ENCODE measurements at places on chromosomes 11 and 22.

DNA sequence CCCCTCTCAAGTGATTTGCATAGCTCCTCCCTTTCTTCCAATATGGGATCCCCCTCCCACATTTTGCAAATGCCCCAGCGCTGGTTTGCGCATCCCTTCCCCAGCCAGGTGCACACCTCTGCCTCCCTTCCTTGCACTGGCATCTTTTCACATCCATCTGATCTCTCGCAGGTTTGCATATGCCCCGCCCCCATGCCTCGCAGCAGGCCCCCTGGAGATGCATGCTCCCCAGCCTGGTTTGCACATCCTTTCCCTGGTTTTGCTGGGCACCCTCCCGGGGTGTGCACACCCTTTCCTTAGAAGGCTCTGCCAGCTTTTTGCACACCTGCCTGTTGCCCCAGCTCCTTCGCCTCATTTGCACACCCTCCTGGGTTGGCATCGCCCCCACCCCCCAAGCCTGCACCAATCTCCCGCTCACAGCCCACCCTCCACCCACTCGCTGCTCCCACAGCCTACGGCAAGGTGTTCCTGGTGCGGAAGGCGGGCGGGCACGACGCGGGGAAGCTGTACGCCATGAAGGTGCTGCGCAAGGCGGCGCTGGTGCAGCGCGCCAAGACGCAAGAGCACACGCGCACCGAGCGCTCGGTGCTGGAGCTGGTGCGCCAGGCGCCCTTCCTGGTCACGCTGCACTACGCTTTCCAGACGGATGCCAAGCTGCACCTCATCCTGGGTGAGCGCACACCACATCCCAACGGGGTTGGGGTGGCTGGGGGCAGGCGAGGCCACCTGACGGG, 917 bp downstream of the RPS6KA4 start:
- DNase-seq = no peak

DNA sequence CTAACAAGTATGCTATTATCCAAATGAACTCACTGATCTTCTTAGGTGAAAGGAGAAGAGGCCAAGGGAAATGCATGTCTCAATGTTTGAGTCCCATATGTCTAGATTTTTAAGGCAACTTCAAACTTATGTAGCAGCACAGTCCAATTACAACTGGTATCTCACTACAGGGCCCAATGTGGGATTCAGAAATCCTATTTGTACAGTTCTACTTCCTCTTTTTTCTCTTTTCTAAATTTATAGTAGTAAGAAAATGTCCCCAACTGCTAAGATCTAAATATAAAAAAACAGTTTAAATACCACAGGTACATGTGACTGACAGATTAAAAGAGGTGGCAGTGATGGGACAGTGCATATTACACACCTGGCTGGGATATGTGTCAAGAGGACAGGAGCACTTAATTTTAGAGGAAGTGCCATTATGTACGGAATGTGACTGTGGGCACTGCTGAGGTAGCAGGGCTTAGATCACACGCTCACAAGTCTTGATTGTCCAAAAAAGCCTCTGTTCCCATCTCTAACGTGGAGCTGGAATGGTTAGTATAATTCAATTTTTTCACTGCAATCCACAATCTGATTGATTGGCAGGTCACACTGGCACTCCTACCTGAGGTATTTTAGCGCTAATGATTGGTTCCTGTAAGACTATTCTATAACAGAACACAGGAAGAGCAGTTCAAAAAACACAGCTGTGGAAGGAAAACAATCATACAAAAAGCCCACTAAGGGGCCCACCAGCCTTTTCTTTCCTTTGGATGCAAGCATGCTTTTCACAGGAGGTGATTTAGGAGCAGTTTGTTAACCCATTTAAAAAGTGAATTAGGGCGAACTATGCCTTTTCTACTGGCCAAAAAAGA, 34.6 kb downstream of the APOL5 start:
- DNase-seq = no peak

DNA sequence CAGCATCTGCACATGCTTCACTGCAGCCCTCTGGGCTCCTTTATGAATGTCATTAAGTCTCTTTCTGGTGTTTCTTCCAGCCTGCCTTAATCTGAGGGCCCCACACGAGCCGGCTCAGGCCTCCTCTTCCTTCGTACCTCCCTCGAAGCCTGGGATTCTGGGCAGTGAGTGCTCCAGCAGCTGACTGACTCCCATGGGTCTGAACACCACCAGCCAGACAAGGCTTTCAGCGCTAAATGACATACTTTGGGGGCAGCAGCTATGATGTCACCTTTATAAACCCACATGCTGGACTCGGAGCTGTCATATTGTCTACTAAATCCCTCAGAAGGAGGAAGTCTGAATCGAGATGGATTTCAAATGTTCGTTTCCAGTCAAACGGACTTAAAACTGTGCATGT, 127.1 kb downstream of the TRIM29 start:
- DNase-seq = no peak

DNA sequence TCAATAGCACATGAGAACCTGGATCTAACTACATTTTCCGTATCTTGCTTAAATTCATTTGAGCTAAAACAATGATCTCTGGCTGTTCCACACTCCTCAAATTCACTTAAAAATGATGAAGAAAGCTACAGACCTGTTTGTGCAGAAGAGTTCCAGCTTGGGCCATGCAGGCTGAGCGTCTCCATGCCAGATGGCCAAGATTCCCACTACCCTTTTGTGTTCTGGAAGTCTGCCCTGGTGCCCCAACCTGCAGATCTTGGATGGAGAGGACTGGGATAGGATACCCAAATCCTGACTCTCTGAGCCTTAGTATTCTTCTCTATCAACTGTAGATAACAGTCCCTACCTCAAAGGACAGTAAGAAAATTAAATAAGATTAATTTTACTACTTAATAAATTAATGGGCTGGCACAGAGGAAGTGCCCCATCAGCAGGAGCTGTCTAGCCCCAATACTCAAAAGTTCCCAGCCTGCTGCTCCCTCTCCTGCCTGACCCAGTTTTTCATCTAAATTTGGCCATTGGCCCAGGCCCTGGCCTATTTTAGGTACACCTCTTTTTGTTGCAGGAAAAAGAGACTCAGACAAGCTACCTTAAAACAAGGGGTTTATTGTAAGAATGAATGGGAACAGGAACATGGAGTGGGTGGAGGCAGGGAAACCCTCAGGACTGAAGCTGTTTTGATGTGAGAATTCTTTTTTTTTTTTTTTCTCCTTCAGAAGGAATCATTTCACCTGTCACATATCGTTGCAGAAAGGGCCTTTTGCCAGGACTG, 81.4 kb upstream of the GRK3 start:
- no peak for DNase-seq

- DNase-seq = no peak
These were observed 129.1 kb upstream of the CCDC179 start for GRCh38 chr11:22989371-22989770.

- peak; percentile 32 for DNase-seq
These were observed 21.4 kb downstream of the TPBGL start for GRCh38 chr11:75261902-75262361.

GRCh38 chr11:125976156-125976555, 30.3 kb downstream of the VSIG10L2 start:
- no peak for DNase-seq

DNA sequence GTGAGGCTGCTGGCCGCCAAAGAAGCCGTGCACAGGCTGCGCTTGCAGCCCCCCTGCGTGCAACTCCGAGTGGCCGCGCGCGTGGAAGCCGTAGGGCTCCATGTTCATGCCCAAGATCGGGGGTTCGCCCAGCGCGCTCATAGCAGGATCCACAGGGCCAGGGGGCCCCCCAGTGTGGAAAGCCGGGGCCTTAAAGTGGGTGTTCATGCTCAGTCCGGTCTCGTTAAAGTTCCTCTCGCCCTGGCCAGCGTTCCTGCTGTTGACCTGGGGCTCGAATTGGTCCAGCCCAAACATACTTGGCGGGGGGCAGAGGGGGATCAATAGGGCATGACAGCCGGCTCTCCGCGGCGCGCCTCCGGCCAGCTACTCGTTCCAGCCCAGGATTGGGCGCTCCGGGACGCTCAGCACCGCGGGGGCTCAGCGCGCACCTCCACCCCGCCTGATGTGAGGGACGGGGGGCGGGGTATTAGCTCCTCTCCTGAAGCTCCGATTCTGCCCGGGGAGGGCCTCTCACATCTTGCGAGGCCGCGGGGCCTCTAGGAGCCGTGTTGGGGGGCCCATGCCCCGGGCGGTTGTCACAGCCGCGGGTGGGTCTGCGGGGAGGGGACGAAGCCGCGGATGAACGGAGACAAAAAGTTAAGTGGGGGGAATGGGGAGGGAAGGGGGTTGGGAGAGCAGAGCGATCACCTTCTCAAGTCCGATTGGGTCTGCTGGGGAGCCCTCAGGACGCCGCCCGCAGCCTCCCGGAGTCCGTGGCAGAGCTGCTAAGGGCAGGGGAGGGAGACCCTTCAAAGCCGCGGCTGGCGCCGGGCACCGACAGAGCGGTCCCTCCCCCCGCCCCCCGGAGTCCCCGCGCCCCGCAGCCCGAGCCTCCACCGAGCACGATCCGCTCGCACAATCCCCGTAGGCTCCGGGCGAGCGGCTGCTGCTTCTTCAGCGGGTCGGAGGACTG, 1.0 kb downstream of the MN1 start:
- DNase-seq = no peak

DNA sequence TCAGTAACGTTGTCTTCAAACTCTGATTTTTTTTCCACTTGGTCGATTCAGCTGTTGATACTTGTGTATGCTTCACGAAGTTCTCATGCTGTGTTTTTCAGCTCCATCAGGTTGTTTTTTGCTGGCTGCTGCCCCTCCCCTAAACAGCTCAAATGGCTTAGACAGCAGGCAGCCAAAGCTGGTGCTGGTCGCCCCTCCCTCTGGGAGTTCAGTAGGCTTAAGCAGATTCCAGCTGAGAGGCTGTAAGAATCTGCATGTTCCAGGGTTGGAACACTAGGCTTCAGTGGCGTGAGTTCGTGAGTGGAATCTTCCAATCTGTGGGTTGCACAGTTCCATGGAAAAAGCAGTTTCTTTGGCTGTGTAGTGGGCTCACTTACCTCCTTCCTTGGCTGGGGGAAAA, 10.3 kb upstream of the FIBIN start:
- no peak for DNase-seq

GRCh38 chr11:2134022-2135010, 4.9 kb downstream of the IGF2 start:
- DNase-seq = peak; percentile 44

DNA sequence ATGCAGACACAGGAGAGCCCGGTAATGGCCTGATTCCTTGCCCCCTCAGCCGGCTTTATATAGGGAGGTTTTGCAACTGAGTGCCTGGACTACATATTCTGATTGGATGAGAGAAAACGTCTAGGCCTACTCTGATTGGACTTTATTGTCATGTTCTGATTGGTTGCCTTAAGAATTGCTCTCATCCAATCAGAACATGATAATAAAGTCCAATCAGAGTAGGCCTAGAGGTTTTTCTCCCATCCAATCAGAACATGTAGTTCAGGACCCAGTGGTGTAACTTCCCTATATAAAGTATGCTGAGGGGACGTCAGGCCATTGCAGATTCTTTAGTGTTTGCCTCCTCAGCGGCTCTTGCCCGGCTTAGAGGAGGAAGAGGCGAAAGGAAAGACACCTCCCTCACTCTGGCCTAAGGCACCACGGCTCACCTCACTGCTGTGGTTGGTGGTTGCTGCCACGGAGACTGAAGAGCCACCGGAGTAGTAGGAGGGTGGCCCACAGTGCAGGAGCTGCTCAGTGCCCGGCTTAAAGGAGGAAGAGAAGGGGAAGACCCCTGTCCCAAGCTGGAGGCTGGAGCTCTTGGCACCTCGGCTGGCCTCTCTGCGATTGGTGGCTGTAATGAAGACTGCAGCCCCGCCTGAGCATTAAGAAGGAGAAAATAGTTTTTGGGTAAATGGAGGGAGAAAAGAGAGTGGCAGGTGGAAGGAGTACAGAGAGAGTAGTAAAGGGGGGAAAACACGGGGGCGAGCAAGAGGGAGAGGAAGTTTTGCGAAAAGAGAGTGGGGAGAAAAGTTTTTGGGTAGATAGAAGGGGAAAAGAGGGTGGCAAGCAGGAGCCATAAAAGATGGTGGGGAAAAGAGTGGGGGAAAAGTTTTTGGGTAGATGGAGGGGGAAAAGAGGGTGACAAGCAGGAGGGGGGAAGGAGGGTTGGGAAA, 116.7 kb upstream of the SERPIND1 start:
- DNase-seq = no peak

GRCh38 chr22:49883294-49883640, 29.6 kb downstream of the ZBED4 start:
- no peak for DNase-seq

GRCh38 chr22:50599816-50600455, 657 bp upstream of the MAPK8IP2 start:
- no peak for DNase-seq

GRCh38 chr22:37626144-37626543, 13.3 kb upstream of the SH3BP1 start:
- no peak for DNase-seq

DNA sequence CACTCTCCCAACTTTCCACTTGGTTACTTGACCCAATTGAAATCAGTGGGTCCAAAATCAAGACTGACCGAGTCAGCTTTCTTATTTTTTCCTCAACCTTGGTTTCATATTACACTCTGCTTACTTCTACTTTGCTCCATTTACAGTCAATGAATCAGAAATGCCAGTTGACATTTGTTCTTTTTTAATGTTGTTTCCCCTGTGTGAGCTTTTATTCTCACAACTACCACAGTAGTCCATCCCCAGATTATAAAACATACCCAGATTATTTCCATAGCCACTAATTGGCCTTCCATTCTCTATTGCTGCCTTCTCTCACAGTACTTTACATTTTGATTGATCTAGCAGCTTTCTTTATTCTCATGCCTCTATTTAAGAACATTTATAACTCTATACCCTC, 50.0 kb downstream of the DNAJC24 start:
- DNase-seq = no peak

DNA sequence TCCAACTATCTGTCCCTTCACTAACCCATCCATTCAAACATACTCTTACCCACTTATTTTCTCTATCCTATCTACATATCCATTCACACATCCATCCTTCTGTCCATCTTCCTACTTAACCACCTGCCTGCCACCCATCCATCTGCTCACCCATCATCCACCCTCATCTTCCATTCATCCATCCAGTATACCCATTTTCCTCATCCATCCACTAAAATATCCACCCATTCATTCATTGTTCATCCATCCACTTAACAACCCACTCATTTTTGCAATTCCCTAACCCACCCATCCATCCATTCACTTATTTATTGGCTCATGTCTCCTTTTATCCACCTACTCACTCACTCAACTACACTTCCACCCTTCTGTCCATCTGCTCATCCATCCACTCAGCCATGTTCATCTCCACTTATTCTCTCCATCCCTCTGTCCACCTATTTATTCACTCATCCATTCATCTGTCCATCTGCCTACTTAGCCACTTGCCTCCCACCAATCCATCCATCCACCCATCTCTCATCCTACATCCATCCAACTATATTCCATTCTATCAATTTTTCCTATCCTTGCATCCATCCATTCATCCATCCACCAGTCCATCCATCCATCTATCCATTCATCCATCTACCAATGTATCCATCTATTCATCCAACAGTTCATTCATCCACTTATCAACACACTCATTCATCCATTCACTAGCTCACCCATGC, 10.6 kb downstream of the LHFPL7 start:
- no peak for DNase-seq
